ENCODE measurements at places on chromosomes 16 and 17.

DNA sequence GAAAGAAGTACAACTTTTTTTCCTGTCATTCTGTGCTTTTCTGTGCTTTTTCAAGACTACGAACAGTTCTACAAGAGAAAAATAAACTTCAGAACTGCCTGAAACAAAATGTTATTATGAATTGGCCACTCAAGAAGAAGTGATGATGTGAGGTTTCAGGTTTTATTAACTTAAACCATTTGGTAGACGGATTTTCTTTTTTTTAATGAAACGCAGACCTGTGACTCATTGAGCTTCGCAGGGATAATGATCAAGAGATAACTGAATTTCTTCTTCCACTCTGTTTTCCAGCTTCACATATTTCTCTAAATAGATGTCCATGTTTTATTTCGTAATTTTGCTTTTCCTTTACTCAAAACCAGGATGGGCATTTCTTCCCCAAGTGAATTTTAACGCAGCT lies 32.7 kb downstream of the AIPL1 start:
- no peak for DNase-seq

GRCh38 chr17:77501751-77502625 lies 361.2 kb downstream of the SEC14L1 start:
- peak; percentile 24 for DNase-seq

GRCh38 chr16:971981-972315 lies 1.2 kb upstream of the LMF1 start:
- DNase-seq: no peak

GRCh38 chr16:67260426-67261063 lies 11.8 kb downstream of the SLC9A5 start:
- no peak for DNase-seq

DNA sequence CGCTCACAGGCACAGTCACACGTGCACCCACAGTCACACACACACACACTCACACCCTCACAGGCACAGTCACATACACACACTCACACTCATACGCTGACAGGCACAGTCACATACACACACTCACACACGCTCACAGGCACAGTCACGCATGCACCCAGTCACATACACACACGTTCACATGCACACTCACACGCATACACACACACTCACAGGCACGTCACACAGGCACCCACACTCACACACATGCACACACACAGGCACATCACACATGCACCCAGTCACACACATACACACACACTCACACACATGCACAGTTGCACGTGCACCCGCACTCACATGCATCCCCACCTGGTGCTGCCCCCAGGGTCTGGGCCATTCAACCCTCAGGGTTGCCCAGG lies 46.1 kb upstream of the CBFA2T3 start:
- DNase-seq: no peak

DNA sequence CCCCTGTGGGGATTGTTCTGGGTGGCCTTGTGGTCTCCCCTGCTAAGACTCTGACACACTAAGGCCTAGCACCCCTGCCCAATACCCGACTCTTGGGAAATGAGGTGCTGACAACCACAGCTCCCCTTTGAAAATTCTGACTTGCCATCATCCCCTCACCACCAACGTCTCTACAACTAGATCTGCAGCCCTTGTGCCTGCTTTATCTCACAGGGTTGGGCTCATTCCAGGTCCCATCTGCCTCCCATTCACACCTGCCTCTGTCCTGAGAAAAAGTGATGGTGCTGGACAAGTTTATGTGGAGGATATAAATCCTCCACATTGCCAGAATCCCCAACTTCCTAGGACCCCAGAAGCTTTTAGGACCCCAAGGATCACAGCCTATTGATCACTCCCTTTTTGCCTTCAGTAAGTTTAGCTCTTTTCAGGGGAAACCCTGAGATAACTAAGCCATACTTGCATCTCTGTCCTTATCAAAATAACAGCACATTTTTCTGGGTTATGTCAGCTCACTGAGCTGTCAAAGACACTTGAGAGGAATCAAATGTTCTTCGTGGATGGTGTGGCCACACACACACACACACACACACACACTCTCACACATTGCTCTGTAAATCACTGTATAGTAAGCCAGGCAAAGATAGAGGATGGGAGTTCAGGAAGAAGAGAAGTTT lies 136.8 kb upstream of the CES5A start:
- no peak for DNase-seq

GRCh38 chr16:87973717-87974116 lies 22.5 kb downstream of the BANP start:
- DNase-seq: no peak

GRCh38 chr16:68367030-68367429 lies 56.2 kb downstream of the PRMT7 start:
- no peak for DNase-seq
